ENCODE measurements at places on chromosomes 7 and 10. TPM values are rescaled to one million over a fixed set of nuclear protein-coding genes. Genes with fewer than 3 reads are reported as not detected.

The ADCY1 gene
- 2.4 TPM for total RNA-seq

The TACC2 gene
- total RNA-seq, result 76.2 TPM

The SPDYE6 gene
- total RNA-seq, result not detected

The AKR1C8 gene
- total RNA-seq, result 0.16 TPM

The BRAF gene
- 7.1 TPM for total RNA-seq

The ZKSCAN5 gene
- 9.3 TPM for total RNA-seq

The SEC61A2 gene
- 12.3 TPM for total RNA-seq

The GPR141 gene
- total RNA-seq, result not detected

The EGR2 gene
- 0.52 TPM for total RNA-seq

The TEX36 gene
- total RNA-seq, result not detected

The SUN3 gene
- not detected for total RNA-seq

The CRYGN gene
- total RNA-seq, result not detected

The IL6 gene
- total RNA-seq, result 1.0 TPM

The HABP2 gene
- 0.07 TPM for total RNA-seq

The NEUROD6 gene
- not detected for total RNA-seq

The RNF133 gene
- total RNA-seq, result not detected

The PAPOLB gene
- not detected for total RNA-seq

The PTEN gene
- 43.2 TPM for total RNA-seq

The VGF gene
- 12.8 TPM for total RNA-seq

The CYP3A7 gene
- total RNA-seq, result not detected

The OR2A12 gene
- total RNA-seq, result not detected

The RSPH10B2 gene
- not detected for total RNA-seq
